AG09319 (cell line): ENCODE measurements at places on chromosomes 11 and 22.

DNA sequence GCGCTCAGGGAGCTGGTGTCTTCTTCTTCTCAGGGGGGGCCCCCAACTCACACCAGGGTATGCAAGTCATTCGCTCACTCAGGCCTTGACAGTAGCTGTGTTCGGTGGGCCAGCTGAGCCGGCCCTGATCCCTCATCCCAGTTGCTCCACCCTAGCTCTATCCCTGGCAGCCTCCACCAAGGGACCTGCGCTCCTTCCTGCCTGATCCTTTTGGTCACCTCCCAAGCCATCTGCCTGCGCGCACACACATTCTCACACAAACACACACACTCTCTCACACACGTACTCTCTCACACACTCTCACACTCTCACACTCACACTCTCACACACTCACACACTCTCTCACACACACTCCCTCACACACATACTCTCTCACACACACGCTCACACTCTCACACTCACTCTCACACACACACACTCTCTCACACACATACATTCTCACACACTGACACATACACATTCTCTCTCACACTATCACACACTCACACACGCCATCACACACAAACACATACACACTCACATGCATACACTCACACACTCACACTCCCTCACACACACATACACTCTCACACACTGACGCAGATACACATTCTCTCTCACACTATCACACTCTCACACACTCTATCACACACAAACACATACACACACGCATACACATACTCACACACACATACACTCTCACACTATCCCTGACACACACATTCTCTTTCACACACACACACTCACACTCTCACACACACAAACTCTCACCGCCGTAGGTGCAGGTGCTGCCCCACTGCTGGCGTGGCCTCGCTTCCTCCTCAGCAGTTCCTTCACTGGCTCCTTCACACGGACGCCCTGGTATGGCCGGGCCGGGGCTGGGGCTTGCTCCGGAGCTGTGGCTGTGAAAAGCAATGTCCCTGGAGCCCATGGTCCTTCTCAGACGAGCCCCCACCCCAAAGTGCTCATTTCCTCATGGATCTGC is 20.8 kb downstream of the POU2AF1 start:
- no peak for DNase-seq

- no peak for DNase-seq
These were observed 74.9 kb downstream of the MIAT start for GRCh38 chr22:26732284-26732683.

DNA sequence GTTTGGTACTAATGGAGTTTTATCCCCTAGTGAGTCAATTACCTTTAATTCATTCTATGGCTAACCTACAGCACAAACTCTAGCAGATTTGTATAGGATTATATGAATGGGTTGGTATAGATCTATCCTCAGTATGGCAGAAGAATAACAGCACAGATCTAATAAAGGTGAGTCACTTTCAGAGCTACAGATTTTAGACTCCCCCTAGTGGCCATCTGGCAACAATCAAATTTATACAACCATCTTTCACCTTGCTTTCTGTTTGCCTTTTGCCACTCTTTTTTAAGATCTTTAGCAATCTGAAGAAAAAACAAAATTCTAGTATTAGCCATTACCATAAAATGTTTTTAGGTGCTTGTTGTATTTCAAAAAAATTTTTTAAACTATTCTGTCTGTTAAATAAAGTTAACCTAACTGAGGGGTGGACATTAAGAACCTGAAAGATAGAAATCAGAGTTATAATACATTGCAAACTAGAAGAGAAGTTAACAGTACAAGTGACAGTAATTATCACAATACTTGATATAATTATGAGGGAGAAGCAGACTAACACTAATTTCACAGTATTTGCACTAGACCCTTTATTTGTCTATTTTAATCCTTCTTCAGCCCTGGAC is 25.8 kb downstream of the DDIAS start:
- peak; percentile 14 for DNase-seq

- DNase-seq = no peak
These were observed 412.4 kb upstream of the CADM1 start for GRCh38 chr11:115916608-115917007.

- DNase-seq = no peak
These were observed 724.7 kb downstream of the DLG2 start for GRCh38 chr11:84902445-84902844.

DNA sequence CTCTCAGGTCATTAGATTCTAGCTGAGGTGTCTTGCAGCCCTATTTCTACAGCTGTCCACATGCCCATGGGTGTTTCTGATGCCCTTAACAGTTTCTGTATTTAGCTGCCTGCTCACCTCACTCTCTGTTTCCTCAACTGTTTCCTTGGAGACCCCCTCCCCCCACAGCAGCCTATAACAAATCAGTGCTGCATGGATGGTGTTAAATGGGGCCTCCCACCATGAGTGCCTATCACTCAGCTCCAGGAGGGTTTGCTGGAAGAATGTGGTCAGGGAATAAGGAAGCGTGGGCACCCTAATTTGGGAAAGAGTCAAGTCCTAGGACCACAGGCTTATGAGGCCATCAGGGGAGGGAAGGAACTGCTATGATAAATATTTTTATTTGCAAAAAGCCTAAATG is 8.6 kb downstream of the KLHL35 start:
- no peak for DNase-seq

DNA sequence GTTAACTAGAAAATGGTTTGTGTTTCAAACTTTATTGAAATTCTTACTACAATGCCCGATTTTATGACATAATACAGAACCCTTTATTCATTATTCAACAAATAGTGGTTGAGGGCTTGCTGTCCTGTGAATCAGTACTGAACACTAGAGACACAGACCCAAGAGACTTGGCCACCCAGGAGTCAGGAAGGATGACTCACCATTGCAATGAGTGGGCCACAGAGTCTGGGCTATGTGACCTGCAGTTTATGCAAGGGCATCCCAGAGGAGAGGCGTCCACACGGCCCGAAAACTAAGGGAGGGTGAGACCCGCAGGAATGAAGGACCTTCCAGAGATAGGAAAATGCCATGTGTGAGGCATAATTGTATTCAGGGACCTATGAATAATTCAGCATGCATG is 143.8 kb upstream of the DDI1 start:
- no peak for DNase-seq

DNA sequence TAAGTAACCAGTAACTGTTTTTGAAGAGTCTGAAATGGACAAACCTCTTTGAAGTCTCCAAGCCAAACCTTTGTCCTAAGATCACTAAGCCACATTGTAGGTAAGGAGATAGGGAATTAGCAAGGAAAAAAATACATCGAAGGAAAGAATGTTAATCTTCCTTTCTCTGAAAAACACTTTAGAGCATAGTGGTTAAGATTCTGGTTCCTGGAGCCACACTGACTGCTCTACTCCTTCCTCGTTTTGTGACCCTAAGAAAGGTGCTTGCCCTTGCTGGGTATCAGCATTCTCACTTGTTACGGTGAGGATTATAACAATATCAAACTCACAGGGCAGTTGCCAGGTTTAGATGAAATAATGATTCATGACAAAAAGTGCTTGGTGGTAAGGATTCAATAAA is 104.0 kb downstream of the SIK3 start:
- DNase-seq = no peak

DNA sequence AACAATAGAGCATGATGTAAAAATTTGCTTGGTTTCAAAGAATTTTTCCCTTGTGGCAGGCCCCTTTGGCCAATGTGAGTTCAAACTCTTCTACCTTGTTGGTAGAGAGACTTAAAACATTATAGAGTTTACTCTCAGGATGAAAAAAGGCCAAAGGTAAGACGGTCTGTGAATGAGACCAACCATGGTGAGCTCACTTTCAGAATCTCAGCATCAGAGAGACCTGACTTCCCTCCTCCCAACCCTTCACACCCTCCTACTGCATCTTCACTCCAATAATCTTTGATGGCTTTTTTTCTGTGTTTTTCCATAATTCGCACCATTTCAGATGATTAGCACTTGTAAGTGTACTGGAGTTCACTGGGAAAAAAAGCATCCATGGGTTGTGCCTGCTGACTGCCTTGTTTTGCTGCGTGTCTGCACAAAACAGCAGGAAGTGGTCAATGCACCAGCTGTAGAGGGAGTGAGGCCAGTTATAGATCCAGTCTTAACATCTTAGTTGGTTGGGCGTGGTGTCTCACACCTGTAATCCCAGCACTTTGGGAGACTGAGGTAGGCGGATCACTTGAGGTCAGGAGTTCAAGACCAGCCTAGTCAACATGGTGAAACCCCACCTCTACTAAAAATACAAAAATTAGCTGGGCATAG is 64.1 kb downstream of the SLC1A2 start:
- no peak for DNase-seq

DNA sequence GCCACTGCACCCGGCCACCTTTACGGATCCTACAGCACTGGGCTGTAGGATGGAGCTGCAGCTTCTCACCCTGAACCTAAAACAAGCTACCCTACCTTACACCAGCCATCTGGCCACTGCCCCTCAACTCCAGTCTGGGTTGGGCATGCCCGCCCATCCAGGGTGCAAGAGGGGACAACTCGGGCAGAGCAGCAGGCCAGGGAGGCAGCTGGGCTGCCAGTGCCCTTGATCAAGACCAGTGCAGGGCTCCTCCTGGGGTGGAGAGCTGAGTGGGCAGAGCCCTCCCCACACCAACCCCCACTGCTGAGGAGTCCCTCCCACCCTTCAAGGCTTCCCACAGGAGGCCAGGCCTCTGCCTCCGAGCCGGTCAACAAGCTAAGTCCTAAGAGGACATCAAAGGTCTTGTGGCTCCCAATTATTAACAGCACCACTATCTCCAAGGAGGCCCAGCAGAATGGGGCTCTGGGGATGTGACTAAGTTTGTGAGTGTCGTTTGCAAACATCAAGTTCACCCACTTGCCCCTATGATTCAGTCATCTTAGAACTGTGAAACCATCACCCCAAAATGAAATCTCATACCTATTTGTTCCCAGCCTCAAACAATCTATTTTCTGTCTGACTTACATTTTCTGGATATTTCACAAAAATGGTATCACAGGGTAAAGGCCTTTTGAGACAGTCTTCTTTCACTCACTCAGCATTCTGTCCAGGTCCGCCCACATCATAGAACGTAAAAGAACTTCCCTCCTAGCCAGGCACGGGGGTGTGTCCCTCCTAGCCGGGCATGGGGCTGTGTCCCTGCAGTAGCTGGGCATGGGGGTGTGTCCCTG is 11.0 kb downstream of the GATD1 start:
- no peak for DNase-seq

DNA sequence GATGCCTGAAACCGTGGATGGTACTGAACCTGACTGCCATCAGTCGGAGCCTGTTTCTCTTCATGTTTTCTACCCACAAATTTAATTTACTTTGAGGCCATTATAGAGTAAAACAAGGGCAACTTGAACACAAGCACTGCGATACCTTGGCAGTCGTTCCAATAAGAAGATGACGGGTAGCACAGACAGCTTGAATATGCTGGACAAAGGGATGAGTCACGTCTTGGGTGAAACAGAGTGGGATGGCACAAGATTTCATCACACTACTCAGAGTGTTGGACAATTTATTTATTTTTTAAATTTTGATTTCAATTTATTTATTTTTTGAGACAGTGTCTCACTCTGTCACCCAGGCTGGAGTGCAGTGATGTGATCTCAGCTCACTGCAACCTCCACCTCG is 5.7 kb downstream of the DIXDC1 start:
- DNase-seq = no peak

- no peak for DNase-seq
These were observed 63.0 kb downstream of the HIPK3 start for GRCh38 chr11:33320016-33320813.

GRCh38 chr11:80420374-80420773 is 979.5 kb upstream of the TENM4 start:
- DNase-seq = no peak

DNA sequence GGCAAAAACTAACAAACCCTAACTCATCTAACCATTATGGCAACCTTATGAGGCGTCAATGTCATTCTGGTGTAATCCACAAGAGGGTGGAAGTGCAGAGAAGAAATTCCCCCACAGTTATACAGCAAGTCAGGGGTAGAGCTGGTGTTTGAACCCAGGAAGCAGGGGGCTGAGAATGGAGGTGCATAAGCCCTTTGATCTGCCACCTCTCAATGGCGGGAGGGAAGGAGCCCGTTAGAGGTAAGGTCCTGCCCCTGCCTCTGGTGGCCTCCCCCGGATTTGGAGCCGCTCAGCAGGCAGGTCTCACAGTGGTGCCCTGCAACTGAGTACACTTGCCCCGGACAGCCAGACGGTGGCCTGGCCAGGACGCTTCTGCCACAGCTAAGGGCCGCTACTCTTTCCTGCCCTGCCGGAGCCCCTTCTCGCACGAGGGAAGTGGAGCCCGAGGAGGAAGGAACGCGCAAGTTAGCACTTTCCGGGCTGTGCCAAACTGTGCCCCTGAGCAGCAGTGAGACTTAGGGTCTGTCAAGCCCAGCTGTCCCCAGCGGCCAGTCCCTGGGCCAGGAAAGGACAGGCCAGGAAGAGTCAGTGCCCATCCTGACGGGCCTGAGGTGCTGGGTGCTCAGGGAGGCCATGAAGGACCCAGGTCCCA is 1.1 kb downstream of the FXYD2 start:
- DNase-seq = no peak

GRCh38 chr11:10658621-10659338 is 34.8 kb downstream of the IRAG1 start:
- no peak for DNase-seq

DNA sequence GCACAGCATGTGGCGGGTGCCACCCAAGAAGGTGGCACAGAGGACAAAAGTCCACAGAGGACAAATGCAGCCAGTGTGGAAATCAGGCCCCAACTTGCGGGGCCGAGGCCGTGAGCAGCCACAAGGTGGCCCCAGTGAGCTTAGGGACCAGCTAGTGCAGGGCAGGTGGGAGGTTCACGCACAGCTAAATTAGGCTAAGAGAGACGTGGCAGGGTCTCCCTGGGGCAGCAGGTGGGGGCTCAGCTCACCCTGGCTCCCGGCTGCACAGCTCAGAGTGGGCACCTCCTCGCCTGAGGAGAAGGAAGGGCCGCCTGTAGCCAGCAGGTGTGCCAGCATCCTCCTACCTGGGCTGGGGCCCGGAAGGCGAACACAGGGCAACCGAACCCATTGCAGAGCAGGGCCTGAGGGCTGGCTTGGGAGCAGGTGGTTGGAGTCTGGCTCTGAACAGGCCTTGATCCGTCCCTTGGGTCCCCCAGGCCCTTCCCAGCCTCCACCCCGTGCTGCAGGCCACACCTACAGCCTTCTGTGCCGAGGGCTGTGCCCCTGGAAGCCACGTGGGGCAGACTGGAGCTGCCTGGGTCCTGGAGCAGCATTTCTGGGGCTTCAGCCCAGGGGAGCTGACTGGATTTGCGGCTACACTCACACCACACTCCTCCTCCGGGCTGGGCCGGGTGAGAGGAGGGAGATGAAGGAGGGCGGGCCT is 26.1 kb upstream of the CELSR1 start:
- no peak for DNase-seq
